ENCODE measurements at places on chromosomes 12 and 14. TPM values are rescaled to one million over a fixed set of nuclear protein-coding genes. Genes with fewer than 3 reads are reported as not detected.

Gene MSRB3
- 72.4 TPM for polyA plus RNA-seq

Gene OVCH1
- polyA plus RNA-seq: not detected

Gene PALS1
- 11.7 TPM for polyA plus RNA-seq

Gene PLBD1
- polyA plus RNA-seq: 9.0 TPM

Gene TPPP2
- polyA plus RNA-seq: 0.39 TPM

Gene RNF212B
- polyA plus RNA-seq: 0.72 TPM

Gene WASHC3
- 81.3 TPM for polyA plus RNA-seq

Gene LYZ
- polyA plus RNA-seq: not detected

Gene KRT2
- not detected for polyA plus RNA-seq

Gene TAS2R14
- 3.0 TPM for polyA plus RNA-seq

Gene KANSL2
- 34.5 TPM for polyA plus RNA-seq

Gene SAMD4A
- polyA plus RNA-seq: 28.6 TPM

Gene CPM
- 1.5 TPM for polyA plus RNA-seq

Data from cardiac muscle cell (in vitro differentiated cells and primary cell).